ENCODE measurements at places on chromosomes 6 and 20.

DNA sequence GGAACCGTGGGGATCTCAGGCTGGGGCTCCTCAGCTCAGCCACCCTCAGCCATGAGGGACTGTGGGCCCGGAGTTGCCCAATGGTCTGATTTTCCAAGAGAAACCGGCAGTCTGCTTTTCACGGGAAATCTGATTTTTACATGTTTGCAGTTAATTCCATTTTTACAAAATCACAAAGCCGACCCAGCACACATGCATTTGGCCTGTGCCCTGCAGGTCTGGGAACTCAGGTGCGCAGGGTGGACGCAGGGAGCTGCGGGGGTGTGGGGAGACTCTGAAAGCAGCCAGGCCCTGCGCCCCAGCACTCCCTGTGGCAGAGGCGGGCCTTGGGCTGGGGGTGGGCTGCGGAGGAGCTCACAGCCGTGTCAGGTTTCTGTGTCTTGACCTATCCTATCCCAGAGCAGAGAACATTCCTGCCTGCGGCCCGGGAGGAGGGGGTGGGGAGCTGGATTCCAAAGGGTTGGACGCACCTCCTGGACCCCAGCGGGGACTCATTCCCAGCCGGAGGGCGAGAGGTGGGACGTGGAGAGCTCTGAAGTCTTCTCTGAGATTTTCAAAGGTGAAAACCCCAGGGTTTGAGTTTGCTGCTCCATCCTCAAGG, 60.6 kb downstream of the ADNP start:
- DNase-seq = no peak

DNA sequence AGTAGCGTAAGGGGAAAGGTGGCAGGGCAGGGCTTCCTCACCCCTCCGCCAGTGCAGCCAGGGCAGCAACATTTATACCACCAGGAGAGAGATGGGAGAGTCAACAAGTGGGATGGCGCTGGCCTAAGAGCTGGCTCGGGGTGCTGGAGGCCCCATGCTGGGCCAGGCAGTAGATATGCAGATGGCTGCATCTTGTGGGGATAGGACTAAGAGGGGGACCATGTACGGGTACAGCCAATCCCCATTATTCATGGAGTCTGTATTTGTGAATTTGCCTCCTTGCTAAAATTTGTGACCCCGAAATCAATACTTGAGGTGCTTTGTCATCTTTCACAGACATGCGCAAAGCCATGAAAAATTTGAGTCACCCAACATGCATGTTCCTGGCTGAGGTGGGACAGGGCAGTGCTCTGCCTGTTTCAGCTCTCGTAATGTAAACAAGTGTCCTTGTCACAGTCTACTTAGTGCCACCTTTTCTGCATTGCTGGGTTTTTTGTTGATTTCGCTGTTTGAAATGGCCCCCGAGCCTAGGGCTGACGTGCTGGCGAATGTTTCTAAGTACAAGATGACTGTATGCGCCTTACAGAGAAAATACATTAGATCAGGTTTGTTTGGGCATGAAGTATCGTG, 27.5 kb upstream of the TAF8 start:
- DNase-seq = no peak

DNA sequence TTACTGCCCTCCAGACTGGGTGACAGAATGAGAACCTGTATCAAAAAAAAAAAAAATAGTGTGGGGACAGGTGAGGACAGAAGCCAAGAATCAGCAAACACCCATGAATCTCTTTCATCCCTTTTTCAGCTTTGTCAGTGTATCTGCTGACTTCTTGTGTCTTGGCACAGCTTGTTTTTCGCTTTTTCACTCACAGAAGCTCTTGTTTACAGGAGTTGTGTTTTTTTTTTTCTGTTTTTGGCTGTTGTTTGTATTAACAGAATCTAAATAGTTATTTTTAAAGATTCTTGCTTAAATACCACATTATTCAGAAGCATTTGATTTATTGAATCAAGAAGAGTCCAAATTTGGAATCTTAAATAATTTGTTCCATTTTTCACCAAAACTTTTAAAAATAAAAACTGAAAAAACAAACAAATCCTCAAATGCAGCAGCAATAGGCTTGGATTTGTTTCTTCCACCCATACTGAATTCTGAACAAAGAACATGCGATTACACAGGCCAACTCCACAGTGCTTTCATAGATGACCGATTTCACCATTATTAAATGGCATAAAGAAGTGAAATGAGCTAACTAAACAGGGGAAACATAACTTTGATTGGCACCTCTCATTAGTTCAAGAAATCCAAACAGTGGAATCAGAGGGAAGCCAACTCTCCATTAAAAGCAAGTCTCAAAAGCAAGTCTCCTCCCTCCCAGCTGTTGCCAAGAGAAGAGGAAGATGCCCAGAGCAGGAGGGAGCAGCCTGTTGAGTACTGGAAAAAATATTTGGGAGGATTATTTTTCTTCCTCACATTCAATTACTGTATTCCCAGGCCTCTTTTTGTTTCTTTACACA, 27.2 kb upstream of the GPR63 start:
- DNase-seq = no peak

GRCh38 chr20:32806356-32806755, 13.4 kb upstream of the MAPRE1 start:
- DNase-seq = no peak

- no peak for DNase-seq
Measured at GRCh38 chr6:14540276-14540675, 422.7 kb downstream of the CD83 start.

- DNase-seq = no peak
Measured at GRCh38 chr6:99608059-99608885, 1.6 kb downstream of the PRDM13 start.

DNA sequence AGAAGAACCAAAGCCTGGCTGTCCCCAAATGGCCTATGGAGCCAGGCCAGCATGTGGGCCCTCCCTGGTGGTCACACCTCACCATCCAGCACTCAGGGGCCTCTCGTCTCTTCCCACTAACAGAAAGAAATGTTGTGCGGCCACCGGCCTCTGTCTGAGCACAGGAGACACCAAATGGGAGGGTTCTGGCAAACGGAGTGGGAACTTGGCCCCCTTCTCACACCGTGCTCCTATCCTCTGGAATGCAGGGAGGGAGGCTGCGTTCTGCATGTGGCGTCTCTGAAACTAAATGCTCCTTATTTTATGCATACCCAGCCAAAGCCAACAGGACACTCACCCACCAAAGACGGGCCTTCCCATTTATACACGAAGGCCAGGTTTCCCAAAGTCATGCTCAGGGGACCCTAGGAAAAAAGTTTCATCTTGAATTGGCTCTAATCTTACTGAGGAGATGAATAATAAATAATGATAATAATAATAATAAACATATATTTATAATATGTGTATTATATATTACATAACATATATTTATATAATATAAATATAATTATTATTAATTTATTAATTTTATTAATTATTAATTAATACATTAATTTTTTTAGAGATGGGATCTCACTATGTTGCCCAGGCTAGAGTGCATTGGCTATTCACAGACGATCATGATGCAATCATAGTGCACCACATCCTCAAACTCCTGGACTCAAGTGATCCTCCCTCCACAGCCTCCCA, 102.4 kb downstream of the FOXF2 start:
- DNase-seq = no peak

GRCh38 chr6:85421181-85421580, 28.7 kb upstream of the NT5E start:
- DNase-seq = no peak

DNA sequence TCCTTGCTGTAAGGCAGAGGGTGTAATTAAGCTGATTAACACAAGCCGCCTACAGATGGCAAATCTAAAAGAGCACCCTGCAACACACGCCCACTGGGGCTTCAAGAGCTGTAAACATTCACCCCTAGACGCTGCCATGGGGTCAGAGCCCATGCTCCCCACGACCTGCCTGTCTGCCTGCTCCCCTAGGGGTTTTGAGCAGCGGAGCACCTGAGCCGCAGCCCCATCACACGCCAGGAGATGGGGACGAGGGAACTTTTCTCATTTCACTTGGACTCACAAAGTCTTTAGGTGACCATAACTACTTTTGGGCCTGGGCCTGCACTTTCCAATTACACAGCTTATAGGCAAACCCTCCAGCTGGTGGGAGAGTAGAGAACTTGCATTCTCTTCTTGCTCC, 99.0 kb upstream of the SOX4 start:
- DNase-seq = no peak

- no peak for DNase-seq
Measured at GRCh38 chr6:43899830-43900229, 129.8 kb downstream of the VEGFA start.

DNA sequence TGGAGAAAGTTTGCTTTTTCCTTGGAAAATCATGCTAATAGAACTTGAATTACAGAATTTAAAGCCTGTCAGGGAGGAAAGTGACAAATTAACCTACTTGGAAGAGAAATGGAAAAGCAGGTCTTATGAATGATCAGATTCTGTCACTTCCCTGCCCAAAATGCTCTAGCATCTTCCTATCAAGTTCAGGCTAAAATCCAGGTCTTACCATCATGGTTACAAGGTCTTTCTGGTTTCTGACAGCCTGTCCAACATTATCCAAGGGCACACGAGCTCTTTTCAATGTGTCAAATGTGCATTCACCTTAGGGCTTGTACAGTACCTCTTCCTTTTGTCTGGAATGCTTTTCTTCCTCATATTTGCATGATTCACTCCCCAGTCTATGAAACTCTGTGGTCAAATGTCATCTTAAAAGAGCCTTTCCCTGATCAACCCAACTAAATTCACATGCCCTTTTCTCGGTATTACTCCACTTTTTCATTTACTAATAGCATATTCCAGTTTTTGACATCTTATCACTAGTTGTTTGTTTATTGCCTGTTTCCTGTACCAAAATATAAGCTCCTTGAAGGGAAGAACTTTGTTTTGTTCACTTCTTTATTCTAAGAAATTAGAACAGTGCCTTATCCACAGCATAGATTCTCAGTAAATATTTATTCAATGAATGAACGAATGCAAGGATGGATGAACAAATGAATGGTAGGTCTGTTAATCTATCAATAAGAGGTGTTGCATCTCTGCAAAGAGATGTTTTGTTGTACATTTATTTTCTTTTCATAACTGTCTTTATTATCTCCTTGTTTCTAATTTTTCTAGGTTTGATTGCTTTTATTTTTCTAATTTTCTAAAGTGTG, 139.5 kb downstream of the BCAS1 start:
- no peak for DNase-seq

DNA sequence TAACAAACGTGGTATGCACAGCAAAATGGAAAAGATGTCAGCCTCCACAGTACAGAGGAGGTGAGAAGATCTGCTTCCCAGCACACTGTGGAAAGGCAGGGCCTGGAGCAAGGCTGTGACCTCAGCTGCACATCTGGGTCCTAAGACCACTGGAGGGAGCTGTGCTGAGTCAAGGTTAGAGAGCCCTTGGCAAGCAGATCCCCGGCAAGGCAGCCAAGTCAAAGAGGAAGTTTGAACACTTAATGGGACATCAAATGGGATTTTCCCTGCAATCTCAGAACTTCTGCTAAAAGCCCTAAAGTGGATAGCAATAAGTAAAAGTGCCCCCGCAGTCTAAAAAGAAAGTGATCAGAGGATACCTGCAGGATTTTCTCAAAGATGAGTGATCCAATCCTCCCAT, 39.5 kb downstream of the UNC5CL start:
- no peak for DNase-seq

- no peak for DNase-seq
Measured at GRCh38 chr20:1576641-1577040, 19.1 kb upstream of the SIRPD start.

Data from CD4-positive, alpha-beta T cell treated with Interleukin-2 at 100 ng/mL for 4 hours (primary cell).